GM12892 (cell line): ENCODE measurements at places on chromosomes 13 and 19.

- no peak for DNase-seq
Observed at GRCh38 chr13:38905861-38906260, 84.8 kb downstream of the STOML3 start.

DNA sequence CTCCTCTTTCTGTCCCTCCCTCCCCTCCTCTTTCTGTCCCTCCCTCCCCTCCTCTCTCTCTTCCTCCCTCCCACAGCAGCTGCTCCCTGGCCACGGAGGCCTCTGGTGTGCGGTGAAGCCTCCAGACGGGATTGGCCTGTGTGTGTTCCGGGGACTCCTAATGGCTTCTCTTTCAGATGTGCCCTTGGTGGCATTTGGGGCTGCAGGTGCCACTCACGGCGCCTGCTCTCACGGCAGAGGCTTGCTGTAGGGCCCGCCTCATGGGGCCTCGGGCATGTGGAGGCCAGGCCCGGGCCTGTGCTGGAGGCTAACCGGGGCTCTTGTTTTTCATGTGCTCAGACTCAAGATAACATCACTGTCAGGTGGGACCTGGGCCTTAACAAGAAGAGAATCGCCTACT lies 20.9 kb downstream of the UPF1 start:
- DNase-seq = no peak

- DNase-seq = no peak
Observed at GRCh38 chr19:27962264-27962663, 1250.7 kb downstream of the UQCRFS1 start.

- no peak for DNase-seq
Observed at GRCh38 chr19:22882797-22883196, 50.7 kb downstream of the ZNF723 start.

DNA sequence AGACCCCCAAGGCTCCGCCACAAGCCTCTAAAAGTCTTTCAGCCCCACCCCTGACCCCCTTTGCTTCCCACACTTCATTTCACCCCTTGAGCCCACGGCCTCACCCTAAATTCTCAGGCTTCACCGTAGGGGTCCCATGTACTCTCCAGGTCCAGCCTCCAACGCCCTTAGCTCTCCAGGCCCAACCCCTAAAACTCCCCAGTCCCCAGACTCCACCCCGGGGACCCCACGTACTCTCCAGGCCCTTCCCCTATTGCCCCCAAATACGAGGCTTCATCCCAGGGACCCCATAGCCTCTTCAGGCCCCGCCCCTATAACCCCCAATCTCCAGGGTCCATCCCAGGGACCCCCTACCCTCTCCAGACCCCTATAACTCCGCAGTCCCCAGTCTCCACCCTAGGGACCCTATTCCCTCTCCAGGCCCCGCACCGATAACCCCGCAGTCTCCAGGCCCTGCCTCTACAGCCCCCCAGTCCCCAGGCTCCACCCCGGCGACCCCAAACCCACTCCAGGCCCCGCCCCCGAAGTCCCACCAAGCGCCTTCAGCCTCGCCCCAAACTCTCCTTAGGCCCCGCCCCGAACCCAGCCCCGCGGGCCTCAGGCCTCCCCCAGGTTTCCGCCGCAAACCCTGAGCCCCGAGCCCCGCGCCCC lies 619 bp downstream of the MED16 start:
- no peak for DNase-seq

DNA sequence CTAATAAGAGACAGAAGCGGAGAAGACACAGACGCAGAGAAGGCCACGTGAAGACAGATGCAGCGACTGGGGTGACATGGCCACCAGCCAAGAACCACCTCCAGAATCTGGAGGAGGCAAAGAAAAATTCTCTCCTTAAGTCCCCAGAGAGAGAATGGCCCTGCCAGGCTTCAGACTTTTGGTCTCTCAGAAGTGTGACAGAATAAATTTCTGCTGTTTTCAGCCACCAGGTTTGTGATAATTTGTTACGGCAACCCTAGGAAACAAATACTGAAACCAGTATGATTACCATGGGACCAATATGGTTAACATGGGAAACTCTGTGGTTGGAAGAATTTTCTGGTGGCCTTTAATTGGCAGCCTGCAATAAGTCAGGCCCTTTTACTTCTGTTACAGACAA lies 63.9 kb upstream of the DOCK9 start:
- DNase-seq = no peak

- DNase-seq = no peak
Observed at GRCh38 chr19:41910240-41910991, 17.8 kb downstream of the ERFL start.

- no peak for DNase-seq
Observed at GRCh38 chr13:58059624-58060023, 428.1 kb downstream of the PCDH17 start.

DNA sequence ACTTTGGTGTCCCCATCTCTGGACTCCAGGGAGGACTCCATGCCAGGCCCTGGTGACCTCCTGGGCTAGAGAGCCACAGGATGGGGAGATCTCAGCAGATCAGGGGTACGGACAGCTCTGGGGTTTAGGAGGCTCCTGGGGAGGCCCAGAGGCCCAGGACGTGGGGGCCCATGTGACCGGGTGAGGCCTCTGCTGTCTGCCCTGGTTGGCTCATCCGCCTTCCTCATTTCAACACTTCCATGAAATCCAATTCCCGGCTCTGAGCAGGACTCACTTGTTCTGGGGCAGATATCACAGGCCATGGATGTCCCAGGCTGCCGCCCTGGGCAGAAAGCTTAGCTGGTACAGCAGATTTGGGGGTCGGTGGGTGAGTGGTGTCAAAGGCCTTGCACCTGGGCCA lies 1.1 kb upstream of the PRAM1 start:
- no peak for DNase-seq

DNA sequence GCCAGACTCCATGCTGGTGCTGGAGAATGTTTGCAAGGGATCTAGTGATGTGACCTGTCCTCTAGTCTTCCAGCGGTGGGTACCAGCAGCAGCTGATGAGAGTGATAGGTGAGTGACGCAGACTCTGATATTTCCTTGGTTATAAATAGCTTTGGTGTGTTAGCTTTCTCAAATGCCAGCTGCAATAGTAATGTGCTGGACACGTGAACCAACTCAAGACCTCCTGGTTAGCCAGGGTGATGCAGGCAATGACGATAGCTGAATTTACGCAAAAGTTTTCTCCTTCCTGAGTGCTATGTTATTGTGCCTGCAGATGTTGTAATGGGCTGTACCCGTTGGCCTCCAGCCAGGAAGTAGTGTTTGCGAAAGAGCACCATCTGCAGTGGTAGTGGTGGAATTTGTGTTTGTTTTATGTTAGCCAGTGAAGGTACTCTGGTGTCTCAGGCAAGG lies 129.5 kb downstream of the CYSLTR2 start:
- no peak for DNase-seq

GRCh38 chr19:46604781-46605355 lies 3.7 kb downstream of the CALM3 start:
- DNase-seq = no peak

DNA sequence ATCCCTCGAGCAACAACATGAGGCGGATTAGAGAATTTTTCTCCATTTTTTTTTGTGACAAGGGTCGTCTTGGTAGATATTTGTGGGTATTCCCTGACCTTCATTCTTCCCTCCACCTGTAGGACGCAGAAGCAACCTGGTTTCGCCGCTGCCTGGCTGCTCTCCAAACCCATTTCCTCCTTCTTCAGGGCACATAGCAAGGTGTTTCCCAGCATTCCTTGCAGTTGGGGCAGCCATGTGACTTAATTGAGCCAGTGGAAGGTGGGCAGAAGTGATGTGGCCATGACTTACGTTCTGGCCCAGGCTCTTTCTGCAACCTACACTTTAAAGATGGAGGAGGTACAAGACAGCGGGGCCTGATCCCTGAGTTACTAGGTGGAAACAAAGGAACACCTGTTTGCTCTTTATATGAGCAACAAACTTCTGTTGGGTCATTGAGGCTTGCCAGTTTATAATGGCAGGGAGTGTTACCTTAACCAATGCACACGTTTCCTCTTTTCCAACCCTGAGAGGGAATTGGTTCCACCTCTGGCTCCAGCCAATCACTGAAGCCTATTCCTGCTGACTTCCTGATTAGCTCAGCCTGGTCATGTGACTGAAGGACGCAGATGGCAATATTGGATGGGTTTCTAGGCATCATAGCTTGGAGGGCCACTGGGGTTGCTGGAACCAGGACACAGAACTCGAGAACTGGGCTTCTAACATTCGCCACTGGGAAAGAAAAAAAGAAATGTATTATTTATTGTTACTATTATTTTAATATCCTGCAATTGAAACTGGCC lies 30.8 kb upstream of the ZNRF4 start:
- DNase-seq = no peak

DNA sequence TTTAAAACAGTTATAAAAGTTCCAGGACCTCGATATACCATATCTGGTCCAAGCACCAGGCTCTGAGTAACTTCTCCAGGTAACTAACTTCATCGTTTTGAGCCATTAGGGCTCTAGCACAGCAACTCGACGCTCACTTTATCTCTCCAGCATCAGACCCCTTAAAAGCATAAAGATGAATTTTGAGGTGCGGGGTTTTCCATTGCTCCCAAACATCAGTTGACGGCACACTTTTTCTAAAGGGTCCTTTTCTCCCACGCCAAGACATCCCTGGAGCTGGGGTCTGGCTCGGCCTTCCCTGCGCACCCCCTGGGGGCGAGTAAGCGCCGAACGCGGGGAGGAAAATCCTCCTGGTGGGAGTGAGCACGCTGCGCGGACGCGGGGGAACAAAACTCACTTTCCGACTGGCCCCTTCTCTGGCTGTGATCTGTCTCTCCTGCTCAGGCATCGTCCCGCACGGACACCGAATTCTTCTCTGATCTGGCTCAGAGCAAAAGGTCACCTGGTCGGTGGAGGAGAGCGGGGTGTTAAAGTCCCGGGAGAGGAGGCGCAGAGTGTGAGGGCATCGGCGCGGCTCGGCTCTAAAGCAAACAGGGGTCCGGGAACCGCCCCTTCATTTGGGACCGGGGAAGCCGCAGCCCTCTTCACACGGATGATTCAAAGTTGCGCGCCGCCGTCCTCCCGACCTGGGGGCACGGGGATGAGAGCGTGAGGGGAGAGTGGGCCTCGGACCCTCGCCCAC lies at the start of gene ATP7B:
Gene ATP7B (minus strand): TSS at position 561 of the 742 bp plus-strand sequence. CDS start 113 bp downstream, at position 448.
- peak; percentile 24 for DNase-seq

DNA sequence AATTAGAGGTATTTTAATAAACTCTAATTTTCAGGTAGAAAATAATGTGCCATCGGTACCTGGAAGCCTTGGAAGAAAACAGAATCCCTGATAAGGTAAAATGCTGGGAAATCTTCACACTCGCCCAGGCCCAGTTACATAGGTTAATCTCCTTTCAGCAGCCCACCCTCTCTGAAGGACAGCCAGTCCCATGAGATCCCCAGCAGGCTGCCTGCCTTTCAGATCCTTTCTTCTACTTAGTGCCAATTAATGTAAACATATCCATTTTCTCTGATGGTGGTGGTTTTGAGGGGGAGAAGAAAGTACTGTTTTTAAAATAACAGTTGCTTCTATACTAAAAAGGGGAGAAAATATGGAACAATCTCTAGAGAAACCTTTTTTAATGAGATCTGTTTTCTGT lies 12.2 kb downstream of the SMAD9 start:
- DNase-seq = no peak

- DNase-seq = no peak
Observed at GRCh38 chr19:57227502-57227901, 3.3 kb upstream of the AURKC start.

GRCh38 chr13:113887700-113888201 lies 23.9 kb upstream of the GAS6 start:
- DNase-seq = no peak

DNA sequence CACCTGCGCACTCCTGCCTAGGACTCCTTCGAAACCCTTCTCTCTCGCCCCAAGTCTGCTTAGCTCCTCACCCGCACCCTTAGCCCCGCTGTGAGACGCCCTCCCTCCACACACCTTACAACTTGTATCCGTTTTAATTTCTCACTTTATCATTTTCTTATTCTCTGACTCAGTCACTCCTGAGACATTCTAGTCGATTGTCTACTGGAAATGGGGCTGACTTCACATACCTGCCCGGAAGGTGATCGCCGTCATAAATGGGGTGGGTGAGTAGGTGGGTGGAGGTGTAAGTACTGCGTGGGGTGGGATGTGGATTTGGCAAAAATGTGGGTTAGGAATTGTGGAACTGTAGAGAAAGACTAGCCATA lies 714 bp downstream of the NDFIP2 start:
- DNase-seq = no peak

GRCh38 chr19:3025549-3025886 lies 3.6 kb downstream of the TLE2 start:
- no peak for DNase-seq

- no peak for DNase-seq
Observed at GRCh38 chr13:95323930-95324662, 22.8 kb upstream of the ABCC4 start.

GRCh38 chr19:3618144-3618810 lies 8.3 kb downstream of the CACTIN start:
- DNase-seq = peak; percentile 97
